ENCODE measurements at places on chromosomes 16 and 17. TPM values are rescaled to one million over a fixed set of nuclear protein-coding genes. Genes with fewer than 3 reads are reported as not detected.
A peak's percentile ranks its signal among the peaks of the same experiment; 100 is the strongest.

DNA sequence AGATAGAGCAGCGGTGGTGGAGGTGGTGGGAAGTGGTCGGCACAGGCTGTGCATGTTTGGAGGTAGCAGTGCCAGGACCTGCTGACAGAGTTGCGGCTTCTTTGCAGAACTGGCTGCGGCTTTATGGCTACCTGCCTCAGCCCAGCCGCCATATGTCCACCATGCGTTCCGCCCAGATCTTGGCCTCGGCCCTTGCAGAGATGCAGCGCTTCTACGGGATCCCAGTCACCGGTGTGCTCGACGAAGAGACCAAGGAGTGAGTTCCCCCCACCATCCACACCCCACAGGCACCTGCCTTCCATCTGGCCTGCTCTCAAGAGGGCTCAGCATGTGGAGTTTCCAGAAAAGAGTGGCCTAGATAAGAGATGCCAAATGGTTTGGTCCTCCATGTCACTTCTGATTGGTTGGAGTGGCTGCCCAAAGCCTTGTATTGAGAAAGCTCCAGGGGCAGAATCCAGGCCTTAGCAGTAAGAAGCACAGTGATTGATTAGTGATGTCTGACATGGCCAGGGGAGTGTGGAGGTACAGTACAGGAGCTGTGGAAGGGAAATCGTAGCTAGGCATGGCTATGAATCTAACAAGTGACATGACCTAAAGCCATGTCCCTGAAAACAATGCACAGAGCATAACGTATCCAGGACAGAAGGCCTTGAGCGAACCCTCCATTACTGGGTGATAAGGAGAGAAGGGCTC lies 12.0 kb downstream of the MMP15 start:
- DNase-seq = no peak

DNA sequence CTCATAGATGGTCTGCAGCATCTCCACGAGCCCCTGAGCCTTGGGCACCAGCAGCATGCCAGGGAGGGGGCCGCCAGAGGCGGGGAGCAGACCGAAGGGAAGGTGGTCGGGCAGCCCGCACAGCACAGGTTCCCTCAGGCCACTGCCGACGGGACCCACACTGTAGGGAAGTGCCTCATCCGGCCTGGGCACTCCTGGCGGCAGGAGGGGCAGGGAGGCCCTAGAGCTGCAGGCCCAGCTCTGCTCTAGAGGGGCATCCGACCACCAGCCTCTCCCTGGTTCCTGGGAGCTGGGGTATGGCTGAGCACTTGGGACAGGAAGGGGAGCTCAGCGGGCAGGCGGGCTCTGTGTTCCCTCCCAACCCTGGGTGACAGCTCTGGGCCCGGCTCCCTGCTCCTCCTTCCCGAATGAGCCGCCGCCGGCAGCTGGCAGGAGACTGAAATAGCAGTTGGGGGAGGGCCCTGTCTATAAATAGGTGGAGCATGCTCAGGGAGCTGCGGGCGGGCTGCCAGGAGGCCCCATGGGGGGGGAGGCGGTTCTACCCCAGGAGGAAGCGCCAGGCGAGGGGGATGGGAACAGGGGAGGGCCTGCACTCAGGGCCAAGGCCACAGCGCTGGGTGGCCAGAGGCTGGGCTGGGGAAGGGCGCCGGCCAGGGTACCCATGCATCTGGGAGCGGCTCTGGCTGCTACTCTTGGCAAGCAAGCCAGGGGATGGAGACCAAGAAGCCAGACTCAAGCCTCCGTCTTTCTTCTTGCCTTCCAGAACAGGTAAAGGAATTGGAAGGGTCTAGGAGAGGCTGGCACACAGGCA lies 12.4 kb downstream of the HDAC5 start:
- peak; percentile 99 for DNase-seq

DNA sequence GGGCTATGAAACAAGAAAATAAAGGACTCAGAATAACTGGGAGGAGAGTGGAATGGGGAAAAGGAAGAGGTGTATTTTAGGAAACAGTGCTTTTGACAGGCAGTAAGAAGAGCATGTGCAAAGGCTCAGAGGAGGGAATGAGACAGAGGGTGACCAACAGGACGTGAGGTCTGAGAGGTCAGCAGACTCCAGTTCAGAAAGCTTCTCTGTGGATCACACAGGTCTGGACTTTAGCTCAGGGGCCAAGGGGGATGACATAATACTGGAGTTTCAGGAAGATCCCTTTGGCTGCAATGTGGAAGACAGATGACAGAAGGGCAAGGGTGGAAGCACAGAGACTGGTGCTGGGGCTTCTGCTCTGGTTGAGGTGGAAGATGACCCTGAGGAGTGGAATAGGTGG lies 489.9 kb upstream of the CDH5 start:
- no peak for DNase-seq

DNA sequence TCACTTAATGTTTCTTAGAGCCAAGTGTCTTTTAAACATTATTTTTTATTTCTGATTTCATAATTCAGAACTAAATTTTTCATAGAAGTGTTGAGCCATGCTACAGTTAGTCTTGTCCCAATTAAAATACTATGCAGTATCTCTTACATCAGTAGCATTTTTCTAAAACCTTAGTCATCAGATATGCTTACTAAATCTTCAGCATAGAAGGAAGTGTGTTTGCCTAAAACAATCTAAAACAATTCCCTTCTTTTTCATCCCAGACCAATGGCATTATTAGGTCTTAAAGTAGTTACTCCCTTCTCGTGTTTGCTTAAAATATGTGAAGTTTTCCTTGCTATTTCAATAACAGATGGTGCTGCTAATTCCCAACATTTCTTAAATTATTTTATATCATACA lies 13.6 kb upstream of the BCAS3 start:
- no peak for DNase-seq

DNA sequence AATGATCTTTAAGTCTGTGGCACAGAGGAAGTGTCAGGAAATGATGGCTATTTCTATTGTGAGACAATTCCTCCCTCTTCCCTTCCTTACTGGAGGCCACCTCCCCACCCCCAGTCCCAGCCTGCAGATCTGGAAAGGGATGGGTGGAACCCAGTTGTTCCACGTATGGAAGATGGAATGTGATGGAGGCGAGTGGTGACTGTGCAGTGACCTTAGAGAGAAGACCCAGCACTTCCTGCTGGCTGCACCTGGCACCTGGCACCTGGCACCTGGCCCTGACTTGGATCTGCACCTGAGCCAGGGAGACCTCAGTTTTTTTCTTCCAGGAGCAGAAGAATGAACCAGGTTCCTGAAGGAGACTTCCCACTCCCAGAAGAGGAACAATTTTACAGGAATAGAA lies 33.0 kb upstream of the TMC5 start:
- no peak for DNase-seq

The TERB1 gene
- total RNA-seq = not detected

- no peak for DNase-seq
Observed at GRCh38 chr16:75628351-75628750, 5.3 kb upstream of the ADAT1 start.

The CUEDC1 gene
- total RNA-seq = 34.1 TPM

The TMEM132E gene
- 0.16 TPM for total RNA-seq

DNA sequence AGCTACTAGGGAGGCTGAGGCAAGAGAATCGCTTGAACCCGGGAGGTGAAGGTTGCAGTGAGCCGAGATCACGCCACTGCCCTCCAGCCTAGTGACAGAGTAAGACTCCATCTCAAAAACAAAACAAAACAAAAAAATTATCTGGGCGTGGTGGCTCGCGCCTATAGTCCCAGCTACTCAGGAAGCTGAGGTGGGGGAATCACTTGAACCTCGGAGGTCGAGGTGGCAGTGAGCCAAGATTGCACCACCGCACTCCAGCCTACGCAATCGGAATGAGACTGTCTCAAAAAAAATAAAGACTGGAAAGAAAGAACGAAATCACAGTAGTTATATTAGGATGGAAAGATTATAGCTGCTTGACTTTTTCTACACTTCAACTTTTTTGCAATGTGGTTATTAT lies 18.9 kb downstream of the COG1 start:
- peak; percentile 73 for DNase-seq

DNA sequence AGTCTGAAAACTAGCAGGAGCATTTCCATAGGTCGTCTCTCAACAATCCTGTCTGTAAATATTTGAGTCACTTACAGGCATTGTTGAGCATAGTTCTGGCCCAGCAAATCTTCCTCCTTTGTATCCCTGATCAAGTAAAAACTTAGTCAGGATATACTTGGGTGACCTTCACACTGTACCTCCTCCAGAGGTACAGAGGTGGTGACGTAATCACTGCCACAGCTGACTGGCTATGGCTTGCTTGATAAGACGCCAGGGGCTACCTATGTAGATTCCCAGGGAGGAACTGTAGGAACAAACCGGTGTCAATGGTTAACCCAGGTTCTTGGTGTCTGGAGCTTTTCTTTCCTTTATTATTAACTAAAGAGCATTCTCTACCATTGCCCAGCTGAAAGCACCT lies at the start of gene KCNJ16:
Gene KCNJ16 (plus strand): TSS at position 270 of the 400 bp plus-strand sequence. CDS start 56,863 bp downstream, outside the sequence.
- no peak for DNase-seq

DNA sequence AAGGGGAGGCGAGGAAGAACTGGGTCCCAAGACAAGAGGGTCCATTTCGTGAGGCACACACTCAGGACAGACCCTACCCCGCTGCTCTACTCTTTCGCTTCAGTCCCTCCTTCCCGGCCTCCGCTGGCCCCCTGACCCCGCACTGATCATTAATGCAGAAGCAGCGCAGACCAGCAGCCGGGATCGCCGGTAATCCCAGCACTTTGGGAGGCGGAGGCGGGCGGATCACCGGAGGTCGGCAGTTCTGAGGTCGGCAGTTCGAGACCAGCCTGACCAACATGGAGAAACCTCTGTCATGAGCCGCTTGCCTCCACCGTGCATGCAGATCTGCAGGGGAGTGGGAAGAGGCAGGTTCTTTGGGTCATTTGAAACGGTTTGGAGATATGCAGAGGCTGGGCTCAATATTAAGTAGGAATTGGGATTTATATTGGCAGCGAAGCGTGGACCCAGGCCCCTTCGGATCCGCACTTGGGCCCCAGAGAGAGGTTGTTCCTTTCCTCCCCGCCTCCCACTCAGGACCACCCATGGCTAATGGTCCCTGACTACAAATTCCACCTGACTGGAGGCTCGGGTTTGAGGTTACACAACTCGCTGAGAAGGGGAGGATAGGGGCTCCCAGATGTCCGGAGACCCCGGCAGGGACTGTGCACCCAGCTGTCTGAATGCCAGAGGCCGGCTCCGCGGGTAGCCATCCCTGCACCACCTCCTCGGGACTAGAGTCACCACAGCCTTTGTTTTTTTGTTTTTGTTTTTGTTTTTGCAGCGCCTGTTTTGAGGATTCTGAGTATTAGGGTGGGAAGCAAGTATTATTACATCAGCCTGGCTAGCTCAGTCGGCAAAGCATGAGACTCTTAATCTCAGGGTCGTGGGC lies 23.6 kb upstream of the OR1F1 start:
- DNase-seq = no peak

- no peak for DNase-seq
Observed at GRCh38 chr17:27975146-27976011, 67.1 kb upstream of the NLK start.

Data from mesenteric fat pad (tissue), 1 donor.